Renal pelvis (tissue), 12 donors: ENCODE measurements at places on chromosomes 16 and 17. TPM values are rescaled to one million over a fixed set of nuclear protein-coding genes. Genes with fewer than 3 reads are reported as not detected.
A peak's percentile ranks its signal among the peaks of the same experiment; 100 is the strongest.

DNA sequence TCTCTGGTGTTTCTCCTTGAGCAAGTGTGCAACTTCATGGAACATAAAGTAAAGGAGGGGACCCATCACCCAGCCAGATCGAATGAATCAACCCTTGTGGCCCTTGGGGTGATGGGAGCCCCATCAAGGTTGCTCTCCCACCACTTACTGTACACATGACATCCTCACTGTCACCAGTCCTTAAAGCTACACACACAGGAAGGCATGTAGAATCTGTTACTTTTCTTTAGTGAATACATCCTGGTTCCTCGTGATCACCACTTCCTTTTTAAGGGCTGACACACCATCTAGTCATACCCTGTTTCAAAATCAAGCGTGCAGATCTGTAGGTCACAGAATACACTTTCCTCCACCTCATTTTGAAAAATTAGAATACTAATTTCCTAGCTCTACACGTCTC lies 22.6 kb upstream of the MPHOSPH6 start:
- DNase-seq = no peak

GRCh38 chr16:19524616-19525384 lies 1.1 kb downstream of the CCP110 start:
- no peak for DNase-seq

DNA sequence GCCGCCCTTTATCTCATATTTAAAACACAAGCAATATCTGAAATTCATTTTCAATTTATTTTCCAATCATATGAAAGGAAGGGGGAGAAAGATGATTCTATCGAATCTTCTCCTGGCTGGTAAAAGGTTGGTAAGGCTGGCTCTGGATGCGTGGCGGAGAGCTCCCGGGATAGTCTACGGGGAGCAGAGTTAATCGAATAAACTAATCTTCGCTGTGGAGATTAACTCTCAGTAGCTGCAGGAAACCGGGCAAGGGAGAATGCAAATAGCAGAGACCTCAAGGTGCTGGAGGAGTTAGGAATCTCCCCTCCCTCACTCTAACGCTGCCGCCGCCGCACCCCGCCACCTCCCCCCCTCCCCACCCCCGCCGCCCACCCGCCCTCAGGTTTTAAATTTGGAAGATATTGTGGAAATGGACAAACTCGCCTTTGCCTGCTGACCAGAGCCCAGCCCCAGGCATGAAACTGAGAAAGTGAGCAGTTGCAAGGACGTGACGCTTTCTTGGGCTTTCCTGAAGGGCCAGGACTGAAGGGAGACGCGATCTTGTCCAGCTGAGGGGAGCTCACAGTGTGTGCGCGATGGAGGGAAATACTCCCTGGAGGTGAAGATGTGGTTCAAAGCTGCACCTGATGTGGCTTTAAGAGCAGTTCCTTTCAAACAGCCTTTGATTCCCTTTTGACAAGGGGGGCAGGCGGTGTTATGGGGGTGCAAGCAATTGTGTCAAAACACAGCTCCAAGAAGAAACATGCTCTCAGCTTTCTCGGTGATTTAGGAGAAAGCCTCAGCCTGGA lies 308.2 kb upstream of the IRX3 start:
- no peak for DNase-seq

DNA sequence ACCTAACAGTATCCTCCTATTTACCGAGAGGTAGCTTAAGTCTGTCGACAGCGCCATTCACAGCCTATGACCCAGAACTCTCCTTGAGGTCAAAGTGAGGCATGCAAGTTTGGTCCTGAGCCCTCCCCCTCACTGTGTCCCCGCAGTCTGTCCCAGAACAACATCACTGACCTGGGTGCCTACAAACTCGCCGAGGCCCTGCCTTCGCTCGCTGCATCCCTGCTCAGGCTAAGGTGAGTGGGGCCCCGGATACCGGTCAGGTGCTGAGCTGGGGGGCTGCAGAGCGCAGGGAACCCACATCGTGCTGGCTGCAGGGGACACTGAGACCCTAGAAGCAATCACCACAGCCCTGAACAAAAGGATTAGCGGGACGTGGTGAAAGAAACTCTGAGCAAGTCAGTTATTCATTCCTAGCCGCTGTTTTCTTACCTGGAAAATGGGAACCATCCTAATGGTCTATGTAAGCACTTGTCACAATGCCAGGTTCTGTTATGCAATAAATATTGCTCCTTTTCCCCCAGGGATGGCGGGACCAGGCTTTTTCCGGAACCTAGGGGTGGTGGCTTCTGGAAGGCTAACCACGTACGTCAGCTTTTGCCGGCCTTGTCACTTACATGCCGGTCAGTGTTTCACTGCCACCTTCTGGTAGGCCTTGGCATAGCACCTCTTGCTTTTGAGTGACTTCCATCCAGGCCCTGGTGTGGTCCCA lies 23.8 kb downstream of the DEXI start:
- DNase-seq = peak; percentile 91

DNA sequence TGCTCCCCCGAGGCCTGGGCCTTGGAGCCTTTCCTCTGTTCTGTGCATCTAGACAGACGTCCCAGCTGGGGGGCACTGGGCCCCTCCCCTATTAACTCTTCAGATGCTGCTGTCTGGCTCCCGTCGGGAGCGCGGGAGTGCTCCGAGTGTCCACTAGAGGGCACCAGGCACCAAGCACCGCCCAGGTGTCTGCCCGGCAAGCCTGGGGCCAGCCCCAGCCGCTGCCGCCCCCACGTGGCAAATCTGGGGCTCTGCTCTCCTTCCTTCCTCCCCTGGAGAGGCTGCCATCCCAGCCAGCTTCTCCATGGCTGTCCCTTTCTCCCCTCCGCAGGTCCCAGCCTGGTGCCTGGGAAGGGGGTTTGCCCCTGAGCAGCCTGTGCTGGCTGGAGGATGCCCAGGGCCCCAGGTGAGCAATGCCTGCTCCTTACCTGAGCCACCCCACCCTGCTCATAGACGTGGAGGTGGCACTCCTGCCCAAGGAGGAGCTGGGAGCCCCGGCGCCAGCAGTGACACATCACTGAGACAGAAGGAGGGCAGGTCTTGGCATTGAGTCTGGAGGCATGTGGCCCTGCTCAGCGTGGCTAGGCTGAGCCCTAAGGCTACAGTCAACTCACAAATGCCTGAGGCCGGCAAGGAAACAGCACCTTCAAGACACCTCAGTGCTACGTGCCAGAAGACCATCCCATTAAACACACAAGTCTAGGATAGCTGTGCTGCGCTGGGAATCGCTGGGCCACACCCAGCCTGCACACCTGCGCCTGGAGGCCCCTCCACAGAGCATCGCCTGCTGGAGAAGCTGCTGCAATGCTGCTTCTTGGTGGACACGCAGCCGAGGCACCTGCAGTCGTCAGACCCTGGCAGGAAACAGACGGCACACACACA lies 19.7 kb downstream of the TMEM235 start:
- peak; percentile 78 for DNase-seq

DNA sequence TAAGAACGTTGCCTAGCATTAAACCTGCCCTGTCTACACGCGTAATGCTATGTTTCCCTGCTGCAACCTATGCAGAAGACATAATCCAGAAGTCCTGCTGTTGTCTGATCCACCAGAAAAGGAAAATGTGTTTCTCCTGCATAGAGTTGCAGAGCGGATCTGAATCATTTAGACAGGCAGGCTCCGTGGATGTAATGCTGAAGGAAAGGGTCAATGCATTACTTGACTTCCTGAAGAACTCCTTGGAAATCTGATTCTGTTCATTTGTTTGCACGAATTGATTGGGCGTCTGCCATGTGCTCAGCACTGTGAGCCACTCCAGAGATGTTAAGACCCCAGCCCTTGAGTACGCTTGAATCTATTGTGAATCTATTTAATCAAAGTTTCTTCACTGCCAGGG lies 83.4 kb downstream of the FOXL1 start:
- DNase-seq = no peak

GRCh38 chr16:70737377-70738082 lies 51.7 kb upstream of the MTSS2 start:
- DNase-seq = no peak

DNA sequence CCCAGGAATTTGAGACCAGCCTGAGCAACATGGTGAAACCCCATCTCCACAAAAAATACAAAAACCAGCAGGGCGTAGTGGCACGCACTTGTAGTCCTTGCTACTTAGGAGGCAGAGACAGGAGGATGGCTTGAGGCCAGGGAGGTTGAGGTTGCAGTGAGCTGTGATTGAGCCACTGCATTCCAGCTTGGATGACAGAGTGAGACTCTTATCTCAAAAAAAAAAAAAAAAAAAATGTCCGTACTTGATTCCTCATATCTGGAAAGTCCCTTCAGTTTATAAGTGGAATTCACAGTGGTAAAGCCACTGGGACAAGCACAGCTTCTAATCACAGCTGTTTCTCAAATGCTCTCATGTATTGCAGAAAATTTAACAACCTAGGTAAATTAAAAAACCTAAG lies 78.6 kb upstream of the CREBBP start:
- no peak for DNase-seq

DNA sequence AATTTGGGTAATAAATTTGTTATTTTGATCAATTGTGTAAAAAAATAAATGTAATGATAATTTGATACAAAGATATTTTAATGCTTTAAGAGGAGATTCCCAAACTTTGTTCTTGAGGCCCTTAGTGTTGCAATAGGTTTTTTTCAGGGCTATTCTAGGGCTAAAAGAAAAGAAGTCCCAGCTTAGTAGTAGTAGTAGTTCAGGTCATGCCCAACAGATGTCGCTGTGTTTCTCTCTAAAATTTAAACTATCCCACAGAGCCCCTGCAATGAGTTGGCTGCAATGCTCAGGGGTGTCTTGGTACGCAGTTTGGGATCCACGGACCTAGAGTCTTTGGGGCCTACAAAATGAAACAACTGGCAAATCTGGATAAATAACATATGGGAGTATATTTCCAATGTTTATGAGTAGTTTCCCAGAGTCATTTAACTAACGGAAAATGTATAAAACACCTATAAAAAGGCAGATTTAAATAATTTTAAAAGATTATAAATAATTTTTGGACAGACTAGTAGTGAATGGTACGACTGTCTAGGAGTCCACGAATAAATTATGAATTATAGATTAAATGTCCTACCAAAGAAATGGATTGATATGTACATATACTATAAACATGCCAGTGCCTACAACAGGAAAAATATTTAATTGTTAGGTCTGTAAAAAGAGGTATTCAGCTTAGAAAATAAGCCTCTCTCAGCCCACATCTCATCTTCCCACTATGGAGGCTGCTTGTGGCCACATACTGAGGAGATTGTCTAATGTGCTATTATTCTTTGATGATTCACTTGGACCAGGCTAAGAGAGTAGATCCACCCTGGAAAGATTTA lies 228.5 kb upstream of the PMFBP1 start:
- peak; percentile 41 for DNase-seq

DNA sequence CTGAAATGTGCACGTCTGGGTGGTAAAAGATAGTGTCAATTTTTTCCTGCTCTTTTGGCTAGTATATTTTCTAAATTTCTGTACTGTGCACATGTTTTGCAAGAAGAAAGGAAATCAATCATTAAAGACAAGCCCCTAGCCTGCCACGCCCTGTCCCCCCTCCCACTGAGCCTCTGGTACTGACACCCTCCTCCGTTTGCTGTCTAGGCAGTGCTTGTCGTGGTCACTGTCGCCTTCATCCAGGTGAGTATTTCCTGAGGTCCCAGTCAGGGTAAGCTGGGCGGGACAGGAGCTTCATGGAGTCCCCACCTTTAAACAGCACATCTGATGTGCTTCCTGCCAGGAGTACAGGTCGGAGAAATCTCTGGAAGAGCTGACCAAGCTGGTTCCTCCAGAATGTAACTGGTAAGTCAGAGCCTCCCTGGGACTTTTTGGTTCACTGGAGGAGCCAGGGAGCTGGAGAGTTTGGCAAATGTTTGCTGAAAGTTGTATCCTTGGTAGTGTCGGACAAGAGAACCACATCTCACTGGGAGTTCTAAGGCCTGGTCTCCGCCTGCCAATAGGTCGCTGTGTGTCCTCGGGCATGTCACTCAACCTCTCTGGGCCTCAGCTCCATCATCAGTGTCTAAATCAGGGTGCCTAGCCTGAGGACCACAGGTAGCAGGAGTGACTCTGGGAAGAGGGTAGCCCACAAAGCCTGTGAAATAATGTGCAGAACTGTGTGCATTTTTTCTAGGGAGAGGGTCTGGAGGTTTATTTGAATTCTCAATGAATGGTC lies 42.2 kb downstream of the ATP2C2 start:
- DNase-seq = no peak

DNA sequence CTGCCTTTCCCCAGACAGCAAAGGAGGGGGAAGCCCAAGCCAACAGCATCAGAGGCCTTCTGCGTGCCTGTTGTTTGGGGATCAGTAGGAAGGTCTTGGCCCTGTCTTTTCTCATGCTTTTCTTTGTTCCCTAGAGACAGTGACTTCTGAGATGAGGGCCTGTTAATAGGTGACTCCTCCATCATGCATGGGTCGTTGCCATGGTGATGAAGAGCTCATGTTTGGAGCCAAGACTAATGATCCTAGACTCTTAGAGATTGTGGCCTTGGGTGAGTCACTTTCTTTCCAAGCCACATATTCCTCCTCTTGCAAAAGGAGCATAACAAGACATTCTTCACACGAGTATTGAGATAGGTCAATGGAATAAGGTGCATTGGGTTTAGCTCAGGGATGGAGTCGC lies 201.1 kb upstream of the ASIC2 start:
- no peak for DNase-seq

- no peak for DNase-seq
These were observed 110.9 kb downstream of the XYLT1 start for GRCh38 chr16:17359788-17360390.

DNA sequence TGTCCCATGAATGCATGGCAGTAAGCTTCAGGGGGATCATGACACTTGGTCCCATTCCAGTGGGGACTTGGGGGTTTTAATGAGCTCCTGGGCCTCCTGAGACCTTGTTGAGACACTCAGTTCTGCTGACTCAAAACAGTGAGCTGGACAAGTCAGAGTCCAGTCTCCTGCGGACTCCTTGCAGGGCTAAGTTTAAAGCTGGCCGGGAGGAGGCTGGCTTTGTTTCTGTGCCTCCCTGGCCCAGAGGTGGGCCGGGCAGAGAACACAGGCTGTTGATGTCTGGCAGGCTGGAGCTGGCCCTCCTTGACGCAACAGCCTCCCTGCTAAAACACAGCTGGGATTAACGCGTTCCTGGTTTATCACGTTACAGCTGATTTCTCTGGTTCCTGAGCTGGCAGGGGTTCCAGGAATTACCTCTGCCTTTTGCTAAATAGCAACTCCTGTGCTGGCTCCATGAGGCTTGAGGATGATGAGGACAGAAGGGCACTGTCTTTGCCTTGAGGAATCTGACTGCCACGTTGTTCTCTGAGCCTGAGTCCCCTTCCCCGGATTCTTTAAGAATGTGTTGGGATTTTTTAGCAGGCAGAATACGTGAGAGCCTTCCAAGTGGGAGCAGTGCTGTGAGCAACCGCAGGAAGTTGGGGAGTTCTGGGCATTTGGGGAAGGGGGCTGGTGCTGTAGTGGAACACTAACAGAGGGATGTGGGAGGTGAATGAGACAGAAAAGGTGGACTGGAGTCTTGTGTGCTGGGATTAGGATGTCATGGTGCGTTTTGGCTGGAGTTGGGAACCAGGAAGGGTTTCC lies 2.0 kb downstream of the GPT2 start:
- no peak for DNase-seq

GRCh38 chr17:28842282-28843012 lies at the start of gene FAM222B:
Gene FAM222B, minus strand, starts transcription at chr17:28842790. Its CDS starts 76,123 bp downstream, at chr17:28766667.
- DNase-seq = peak; percentile 88

The RASD1 gene
- polyA plus RNA-seq = 0.92 TPM

The HIGD1B gene
- polyA plus RNA-seq = 1.2 TPM

The HS3ST3A1 gene
- 5.3 TPM for polyA plus RNA-seq

The GSG1L gene
- polyA plus RNA-seq = 0.41 TPM

The PTGES3L gene
- polyA plus RNA-seq = 1.1 TPM

The CTRB1 gene
- not detected for polyA plus RNA-seq

The SHISA6 gene
- 1.7 TPM for polyA plus RNA-seq

The HSD17B2 gene
- 11.0 TPM for polyA plus RNA-seq

The RNFT1 gene
- 18.0 TPM for polyA plus RNA-seq
